ENCODE measurements at places on chromosomes 6 and 20. TPM values are rescaled to one million over a fixed set of nuclear protein-coding genes. Genes with fewer than 3 reads are reported as not detected.

- H3K36me3 ChIP-seq, result no peaks in the 10 kb centered on the region
- peaks cover 17% of the 10 kb centered on the region for H3K4me1 ChIP-seq
- no peaks in the 10 kb centered on the region for H3K27me3 ChIP-seq
These were observed 4.0 kb downstream of the CD40 start for GRCh38 chr20:46122071-46122470.

- no peak for DNase-seq
- no peak overlapping the region for H3K4me3 ChIP-seq
- no peak overlapping the region for H3K27ac ChIP-seq
- H3K27me3 ChIP-seq, result no peaks in the 10 kb centered on the region
- H3K36me3 ChIP-seq, result no peaks in the 10 kb centered on the region
These were observed 75.8 kb downstream of the LAMP5 start for GRCh38 chr20:9590189-9590588.

- H3K36me3 ChIP-seq, result no peaks in the 10 kb centered on the region
- peaks cover 15% of the 10 kb centered on the region for H3K4me1 ChIP-seq
- no peak for DNase-seq
- no peak overlapping the region for H3K27ac ChIP-seq
- H3K27me3 ChIP-seq, result no peaks in the 10 kb centered on the region
- H3K4me3 ChIP-seq, result no peak overlapping the region
These were observed 168.9 kb upstream of the PDE10A start for GRCh38 chr6:165831812-165832510.

GRCh38 chr6:130557481-130558112 lies 191.8 kb downstream of the TMEM200A start:
- H3K27me3 ChIP-seq, result no peaks in the 10 kb centered on the region
- H3K36me3 ChIP-seq, result no peaks in the 10 kb centered on the region
- no peaks in the 10 kb centered on the region for H3K4me1 ChIP-seq

DNA sequence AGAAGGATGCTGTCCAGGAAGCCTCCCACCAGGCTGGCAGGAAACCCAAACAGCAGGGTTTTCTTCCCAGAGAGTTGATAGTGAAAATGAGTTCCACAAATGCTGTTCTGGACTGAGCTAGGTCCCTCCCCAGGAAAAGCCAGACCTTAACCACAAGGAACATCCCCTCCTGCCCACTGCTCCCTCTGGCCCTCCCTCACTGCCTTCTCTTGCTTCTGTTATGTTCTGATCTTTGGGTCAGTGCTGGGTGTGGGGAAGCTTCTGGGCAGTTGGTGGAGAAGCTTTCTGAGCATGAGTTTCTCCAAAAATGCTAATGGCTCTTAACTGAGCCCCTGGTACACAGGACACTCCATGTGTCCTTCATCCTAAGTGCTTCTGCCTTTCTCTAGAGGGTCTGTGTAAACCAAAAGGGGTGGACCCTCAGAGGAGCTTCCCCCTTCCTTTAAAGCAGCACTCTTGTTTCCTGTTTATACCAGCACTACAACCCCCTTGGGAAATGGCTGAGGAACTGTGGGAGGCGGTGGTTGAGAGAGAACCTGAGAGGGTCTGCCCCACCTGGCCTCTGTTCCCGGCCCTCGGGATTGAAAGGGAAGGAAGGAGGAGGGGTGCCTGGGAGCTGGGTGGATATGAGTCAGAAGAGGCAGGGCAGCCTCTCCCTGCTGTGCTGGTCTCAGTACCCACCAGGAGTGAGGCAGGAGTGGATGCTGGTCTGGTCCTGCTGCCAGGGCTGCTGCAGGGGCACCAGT lies 42.0 kb downstream of the CDS2 start:
- no peak overlapping the region for H3K4me3 ChIP-seq
- H3K27me3 ChIP-seq, result no peaks in the 10 kb centered on the region
- H3K36me3 ChIP-seq, result no peaks in the 10 kb centered on the region
- peak overlapping the region; percentile 36 for H3K27ac ChIP-seq

GRCh38 chr6:143882401-143882930 lies 18.2 kb downstream of the ZC2HC1B start:
- H3K4me3 ChIP-seq, result no peak overlapping the region
- H3K27ac ChIP-seq, result no peak overlapping the region
- no peaks in the 10 kb centered on the region for H3K36me3 ChIP-seq
- H3K27me3 ChIP-seq, result no peaks in the 10 kb centered on the region
- no peaks in the 10 kb centered on the region for H3K4me1 ChIP-seq
- no peak for DNase-seq

GRCh38 chr20:17833036-17833674 lies 133.4 kb downstream of the BANF2 start:
- no peaks in the 10 kb centered on the region for H3K27me3 ChIP-seq
- H3K36me3 ChIP-seq, result no peaks in the 10 kb centered on the region
- no peak overlapping the region for H3K4me3 ChIP-seq
- no peak overlapping the region for H3K27ac ChIP-seq

DNA sequence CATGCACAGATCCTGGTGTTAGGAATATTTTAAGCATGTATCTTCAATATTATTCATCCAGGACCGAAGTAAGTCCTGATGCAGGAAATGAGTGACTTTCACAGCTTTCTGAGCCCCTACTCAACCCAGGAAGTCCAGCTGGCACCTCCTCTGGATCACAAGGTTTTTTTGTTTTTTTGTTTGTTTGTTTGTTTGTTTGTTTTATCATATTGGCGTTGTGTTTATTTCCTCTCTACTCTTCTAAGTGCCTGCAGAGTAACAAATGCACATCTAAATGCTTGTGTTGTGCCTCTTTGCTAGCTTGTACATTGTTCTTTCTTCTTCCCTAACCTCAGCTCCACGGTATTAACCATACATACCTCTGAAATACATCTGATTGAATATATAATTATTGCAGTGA lies 594.3 kb upstream of the ADGRB3 start:
- H3K4me3 ChIP-seq, result no peak overlapping the region
- no peak for DNase-seq
- no peak overlapping the region for H3K27ac ChIP-seq
- no peaks in the 10 kb centered on the region for H3K36me3 ChIP-seq
- no peaks in the 10 kb centered on the region for H3K27me3 ChIP-seq

GRCh38 chr6:14322841-14323240 lies 205.3 kb downstream of the CD83 start:
- H3K4me3 ChIP-seq, result no peak overlapping the region
- peaks cover 4% of the 10 kb centered on the region for H3K4me1 ChIP-seq
- H3K27ac ChIP-seq, result no peak overlapping the region
- DNase-seq, result no peak
- no peaks in the 10 kb centered on the region for H3K27me3 ChIP-seq
- H3K36me3 ChIP-seq, result no peaks in the 10 kb centered on the region

GRCh38 chr6:3419624-3420272 lies 37.1 kb downstream of the SLC22A23 start:
- no peak overlapping the region for H3K4me3 ChIP-seq
- H3K4me1 ChIP-seq, result peaks cover 12% of the 10 kb centered on the region
- no peak overlapping the region for H3K27ac ChIP-seq
- no peaks in the 10 kb centered on the region for H3K27me3 ChIP-seq
- no peaks in the 10 kb centered on the region for H3K36me3 ChIP-seq

The FNDC11 gene
- total RNA-seq, result not detected

The RPP40 gene
- total RNA-seq, result 9.8 TPM

The CPNE5 gene
- 1.1 TPM for total RNA-seq
